Stromal cell of bone marrow (primary cell): ENCODE measurements at places on chromosomes 12 and 14.

- DNase-seq, result no peak
These were observed 318.1 kb downstream of the AEBP2 start for GRCh38 chr12:19757317-19757877.

- no peak for DNase-seq
These were observed 47.8 kb upstream of the MYF6 start for GRCh38 chr12:80659512-80660063.

- DNase-seq, result no peak
These were observed 73.1 kb upstream of the GPR68 start for GRCh38 chr14:91317381-91318308.

- no peak for DNase-seq
These were observed 58.9 kb upstream of the EEA1 start for GRCh38 chr12:92987846-92988621.

- DNase-seq, result no peak
These were observed 9.3 kb upstream of the C12orf43 start for GRCh38 chr12:121025442-121026226.

DNA sequence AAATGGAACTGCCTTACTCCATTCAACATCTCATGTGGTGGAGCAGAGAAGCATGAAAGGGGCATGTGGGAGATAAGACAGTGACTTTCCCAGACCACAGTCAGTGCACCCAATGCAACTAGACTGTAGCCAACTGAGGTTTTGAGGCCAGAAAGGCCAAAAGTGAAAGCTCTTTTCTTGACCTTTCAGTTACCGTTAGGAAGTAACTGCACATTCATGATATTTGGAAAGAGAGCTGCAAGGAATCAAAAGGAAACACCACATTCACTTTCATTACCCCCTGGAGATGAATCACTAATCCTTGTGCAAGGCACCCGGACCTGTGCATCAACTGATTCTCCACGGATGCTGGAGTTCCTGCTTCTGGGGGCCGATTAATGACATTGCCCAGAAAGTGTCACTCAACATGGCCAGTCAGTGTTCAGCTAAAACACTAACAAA lies 72.9 kb upstream of the ELK3 start:
- no peak for DNase-seq
